AG20443 (cell line): ENCODE measurements at places on chromosomes 12 and 14.

DNA sequence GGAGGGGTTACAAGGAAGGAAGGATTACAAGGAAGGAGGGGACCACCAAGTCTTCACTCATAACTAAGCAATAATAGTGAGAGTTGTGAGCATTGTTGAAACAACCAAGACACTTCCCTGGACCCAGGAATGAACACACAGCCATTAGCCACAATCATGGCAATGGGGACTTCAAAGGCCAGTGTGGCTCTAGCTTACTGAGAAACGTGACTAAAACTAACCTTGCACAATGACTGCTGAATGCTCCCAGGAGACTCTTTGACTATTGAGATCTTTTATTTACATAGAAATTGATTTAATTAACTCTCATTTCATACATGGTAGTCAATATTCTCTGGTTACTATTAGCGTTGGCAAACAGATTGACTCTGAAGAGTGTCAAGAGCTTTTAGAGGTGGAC lies 263.0 kb upstream of the SOX5 start:
- no peak for DNase-seq

DNA sequence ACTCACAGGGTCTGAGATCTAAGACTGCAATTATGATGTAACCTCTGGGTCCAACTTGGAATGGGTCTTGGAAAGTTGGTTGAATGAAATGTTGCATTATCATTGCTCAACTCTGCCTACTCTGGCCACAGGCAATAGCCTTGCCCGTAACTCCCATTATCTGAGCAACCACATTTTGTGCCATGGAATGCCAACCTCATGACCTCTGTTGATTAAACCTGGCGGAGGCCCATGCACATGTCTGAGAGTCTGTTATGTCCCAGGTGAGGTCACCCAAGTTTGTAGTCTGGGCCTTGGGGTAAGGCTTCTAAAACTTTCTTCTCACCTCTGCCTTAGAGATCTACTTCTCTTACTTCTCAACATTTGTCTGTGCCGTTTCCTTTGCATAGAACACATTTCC lies 140.9 kb downstream of the TBX5 start:
- no peak for DNase-seq

DNA sequence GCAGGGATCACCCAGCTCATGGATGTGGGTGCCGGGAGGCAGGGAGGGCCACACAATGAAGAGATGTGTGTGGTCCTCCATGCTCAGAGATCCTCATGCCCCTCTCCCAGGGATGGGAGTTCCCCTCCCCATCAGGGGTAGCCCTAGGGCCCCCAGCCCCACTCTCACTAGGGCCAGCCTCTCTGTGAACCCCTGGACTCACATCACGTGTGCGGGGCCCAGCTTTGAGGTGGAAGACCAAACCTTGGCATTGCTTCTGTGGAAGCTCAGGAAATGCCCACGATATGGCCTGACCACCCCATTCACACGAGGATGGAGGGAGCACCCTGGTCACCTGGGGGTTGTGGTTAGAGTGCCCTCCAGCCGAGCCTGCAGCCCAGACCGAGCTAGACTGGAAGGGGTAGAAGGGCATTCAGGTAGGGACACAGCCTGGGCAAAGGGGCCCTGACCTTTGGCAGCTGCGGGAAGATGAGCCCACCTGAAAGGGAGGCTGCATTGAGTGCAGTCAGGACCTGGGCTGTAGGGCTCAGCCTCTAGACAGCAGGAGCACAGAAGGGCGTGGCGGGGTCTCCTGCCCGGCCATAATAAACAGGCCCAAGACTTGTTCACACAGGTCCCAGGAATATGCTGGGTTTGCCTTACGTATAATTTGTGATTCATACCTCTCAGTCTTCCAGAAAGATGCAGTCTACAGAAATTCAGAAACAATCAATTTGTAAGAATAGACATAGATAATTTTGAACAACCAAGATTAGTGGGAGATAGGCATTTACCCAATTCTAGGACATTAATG lies 34.8 kb upstream of the RCOR1 start:
- DNase-seq: no peak

- no peak for DNase-seq
These were observed 2.1 kb downstream of the SLC6A12 start for GRCh38 chr12:211639-212414.

DNA sequence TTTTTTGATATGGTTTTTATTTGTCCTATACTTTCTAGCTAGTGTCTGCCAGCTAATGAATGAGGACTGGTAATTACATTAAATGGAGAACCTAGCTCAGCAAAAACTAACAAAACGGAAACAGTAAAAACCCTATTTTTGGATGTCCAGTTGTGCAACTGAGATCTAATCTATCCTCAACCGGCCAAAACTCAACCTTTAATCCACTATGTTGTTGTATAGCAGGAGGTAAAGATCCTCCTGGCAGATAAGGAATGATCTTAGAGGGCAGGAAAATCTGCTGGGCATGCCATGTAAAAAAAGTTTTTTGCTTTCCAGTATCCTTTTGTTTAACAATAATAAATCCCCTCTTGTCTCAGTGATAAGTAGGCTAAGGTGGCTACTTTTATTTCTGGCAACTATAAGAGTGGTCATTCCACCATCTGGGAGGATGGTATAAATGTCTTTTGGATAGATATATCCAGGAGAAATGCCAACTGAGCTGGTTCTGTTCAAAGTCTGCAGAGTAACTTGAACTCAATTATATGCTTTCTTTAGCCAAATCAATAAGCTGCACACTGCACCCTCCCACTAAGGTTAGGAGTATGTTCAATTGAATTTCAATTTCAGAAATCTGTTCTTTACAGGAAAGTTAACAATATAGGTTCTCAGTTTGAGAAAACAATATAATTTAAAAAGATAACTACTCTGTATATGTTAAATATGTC lies 40.1 kb downstream of the WASHC3 start:
- no peak for DNase-seq

- DNase-seq: no peak
These were observed 77.0 kb downstream of the PPP2R5C start for GRCh38 chr14:101838476-101838875.

GRCh38 chr14:102965282-102965681 lies 42.8 kb downstream of the AMN start:
- no peak for DNase-seq

GRCh38 chr12:99911967-99912366 lies 72.8 kb downstream of the ANKS1B start:
- peak; percentile 11 for DNase-seq

DNA sequence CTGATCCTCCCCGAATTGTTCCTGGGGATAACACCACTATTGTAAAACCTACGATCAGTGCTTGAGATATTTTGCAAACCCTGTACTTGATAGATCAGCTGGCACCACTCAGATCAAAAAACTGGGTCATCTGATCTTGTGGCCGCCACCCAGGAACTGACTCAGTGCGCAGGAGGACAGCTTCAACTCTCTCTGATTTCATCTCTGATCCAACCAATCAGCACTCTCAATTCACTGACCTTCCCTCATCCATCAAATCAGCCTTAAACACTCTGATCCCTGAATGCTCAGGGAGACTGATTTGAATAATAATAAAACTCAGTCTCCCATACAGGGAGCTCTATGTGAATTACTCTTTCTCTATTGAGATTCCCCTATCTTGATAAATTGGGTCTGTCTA lies 4.2 kb upstream of the XPOT start:
- DNase-seq: no peak

DNA sequence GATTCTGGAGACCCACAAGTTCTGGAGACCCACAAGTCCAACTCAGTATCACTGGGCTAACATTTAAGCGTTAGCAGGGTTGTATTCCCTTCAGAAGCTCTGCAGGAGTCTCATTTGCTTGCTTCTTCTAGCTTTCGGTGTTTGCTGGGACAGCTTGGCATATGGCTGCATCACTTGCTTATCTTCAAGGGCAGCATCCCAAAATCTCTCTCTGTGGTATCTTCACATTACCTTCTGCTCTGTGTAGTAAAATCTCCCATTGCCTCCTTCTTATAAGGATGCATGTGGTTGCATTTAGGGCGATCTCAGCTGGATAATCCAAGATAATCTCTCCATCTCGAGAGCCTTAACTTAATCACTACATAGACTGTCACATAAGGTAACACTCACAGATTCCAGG lies 7.3 kb upstream of the CNTN1 start:
- no peak for DNase-seq

DNA sequence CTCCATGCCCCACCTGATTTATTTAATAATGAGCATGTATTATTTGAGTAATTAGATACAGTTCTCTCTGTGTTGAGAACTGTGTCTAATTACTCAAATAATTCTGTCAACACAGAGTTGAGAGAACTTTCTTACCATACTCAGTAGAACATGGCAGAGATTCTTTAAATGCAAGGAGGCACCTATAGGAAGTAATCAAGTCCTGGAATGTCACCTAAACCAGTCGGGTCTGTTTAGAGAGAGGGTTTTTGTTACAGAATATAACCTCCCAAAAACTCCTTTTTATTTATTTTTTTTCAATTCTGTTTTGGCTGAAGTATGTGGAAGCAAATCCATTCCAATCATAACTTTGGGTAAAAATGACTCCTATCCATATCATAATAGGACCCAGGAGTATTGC lies 37.5 kb upstream of the CIT start:
- DNase-seq: no peak

- DNase-seq: no peak
These were observed 269.2 kb upstream of the PRKD1 start for GRCh38 chr14:30196861-30197260.

GRCh38 chr12:109652977-109653264 lies 60.7 kb upstream of the FAM222A start:
- no peak for DNase-seq

- peak; percentile 61 for DNase-seq
These were observed 185.3 kb upstream of the BCL2L14 start for GRCh38 chr12:11885261-11886038.

DNA sequence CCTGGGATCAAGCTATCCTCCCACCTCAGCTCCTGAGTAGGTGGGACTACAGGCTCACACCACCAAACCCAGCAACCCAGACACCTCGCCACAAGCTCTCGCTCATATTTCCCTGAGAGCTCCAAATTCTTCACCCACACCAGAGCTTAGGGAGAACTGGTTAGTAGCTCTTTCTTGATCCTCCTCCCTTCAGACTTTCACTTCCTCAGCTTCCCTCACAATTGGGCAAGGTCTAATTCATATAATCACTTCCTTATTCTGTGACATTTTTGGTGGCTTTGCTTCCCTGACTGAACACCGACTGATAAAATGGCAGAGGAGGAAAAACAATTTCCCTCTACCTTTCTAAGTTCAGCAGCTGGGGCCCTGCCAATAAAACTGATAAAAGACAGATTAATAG lies 88.5 kb downstream of the GXYLT1 start:
- DNase-seq: no peak

GRCh38 chr12:95694136-95694535 lies 96.4 kb downstream of the NTN4 start:
- no peak for DNase-seq

- no peak for DNase-seq
These were observed 57.3 kb upstream of the E2F7 start for GRCh38 chr12:77122661-77123060.

- no peak for DNase-seq
These were observed 14.4 kb downstream of the KERA start for GRCh38 chr12:91043408-91043807.

GRCh38 chr14:101273091-101273490 lies 288.2 kb upstream of the DIO3 start:
- DNase-seq: no peak

DNA sequence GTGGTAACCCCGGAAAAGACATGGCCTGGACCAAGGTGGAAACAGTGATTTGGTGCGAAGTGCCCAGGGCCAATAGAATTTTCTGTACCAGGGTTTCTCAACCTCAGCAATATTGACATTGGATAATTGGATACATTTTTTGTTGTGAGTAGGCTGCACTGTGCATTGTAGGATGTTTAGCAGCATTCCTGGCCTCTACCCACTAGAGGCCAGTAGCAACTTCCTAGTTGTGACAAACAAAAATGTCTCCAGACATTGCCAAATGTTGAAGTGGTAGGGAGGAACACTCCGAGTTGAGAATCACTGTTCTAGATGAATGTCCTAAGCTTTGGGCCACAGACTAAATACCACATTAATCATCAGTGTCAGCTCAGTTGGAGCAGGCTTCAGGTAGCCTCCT lies 6.2 kb upstream of the CGRRF1 start:
- peak; percentile 30 for DNase-seq

DNA sequence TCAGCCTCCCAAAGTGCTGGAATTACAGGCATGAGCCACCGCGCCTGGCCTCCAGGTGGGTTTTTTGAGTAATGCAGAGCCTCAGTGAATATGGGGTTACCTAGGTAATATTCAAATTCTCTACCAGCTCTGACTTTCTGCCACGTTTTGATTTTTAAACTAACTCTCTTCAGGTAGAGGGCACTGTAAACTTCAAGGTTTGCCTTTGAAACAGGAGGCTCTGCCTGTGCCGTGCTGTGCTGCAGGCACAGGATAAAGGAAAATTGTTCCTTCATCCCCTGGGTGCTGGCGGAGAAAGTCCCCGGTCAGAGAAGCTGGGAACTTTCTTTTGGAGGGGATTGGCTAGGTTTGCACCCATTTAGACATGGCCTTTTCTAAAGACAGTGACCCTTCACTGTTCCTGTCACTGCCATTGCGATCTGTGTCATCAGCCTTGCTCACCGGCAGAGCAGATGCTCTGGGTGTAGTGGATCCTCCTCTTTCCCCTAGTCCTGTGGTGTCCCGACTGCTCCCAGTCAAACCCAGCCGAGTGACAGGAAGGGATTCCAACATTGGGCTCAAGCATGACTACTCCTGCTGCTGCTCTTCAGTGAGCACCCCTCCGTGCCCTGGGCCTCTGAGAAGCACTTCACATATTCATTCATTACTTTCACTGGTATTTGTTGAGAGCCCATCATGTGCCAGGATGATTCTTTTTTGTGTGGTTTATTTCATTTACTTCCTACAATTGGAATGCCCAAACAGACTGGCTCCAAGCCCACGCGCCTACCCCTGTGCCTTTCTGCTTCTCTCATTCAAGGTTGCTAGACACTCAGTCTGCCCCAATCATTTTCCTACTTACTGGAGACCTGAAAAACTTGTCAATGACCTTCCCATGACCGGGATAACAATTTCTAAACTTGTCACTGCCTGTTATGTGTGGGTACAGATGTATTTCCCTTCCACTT lies 103.6 kb downstream of the TMEM30B start:
- DNase-seq: no peak

- no peak for DNase-seq
These were observed 27.8 kb downstream of the SLC25A47 start for GRCh38 chr14:100350986-100351385.
